HS-5 (cell line): ENCODE measurements at places on chromosomes 2 and 18.

DNA sequence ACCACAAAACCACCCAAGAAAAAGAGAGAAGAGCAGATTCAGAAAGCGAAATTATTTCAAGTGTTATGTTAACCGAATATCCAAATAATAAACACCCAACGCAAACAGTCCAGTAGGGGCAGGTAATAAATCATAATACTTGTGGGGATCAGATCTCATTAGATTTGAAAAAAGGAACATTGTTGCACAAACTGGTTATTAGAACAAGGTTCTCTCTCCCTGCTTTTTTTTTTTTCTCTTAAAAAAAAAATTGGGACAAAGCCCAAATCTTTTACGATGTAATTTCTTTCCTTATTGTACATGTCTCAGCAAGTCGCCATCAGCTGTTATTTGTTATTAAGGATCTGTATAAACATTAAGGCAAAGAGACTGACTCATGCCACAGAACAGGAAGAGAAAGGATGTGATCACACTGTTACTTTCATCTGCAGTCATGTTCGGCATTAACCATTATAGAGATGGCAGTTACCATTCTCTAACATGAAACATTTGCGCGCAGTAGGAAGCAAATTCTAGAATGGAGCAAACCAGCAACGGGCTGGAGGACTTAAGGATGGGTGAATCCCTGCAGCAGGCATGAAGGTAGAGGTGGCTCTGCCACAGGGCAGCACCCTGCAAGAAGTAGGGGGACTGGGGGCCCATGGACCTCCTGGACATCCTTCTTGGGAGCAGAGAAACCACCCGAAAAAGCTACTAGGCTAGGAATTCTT is 42.0 kb downstream of the EPHA4 start:
- peak; percentile 58 for DNase-seq

GRCh38 chr2:45182667-45183295 is 173.5 kb upstream of the SIX2 start:
- no peak for DNase-seq

- DNase-seq, result no peak
Measured at GRCh38 chr2:584863-585823, 92.1 kb downstream of the TMEM18 start.

DNA sequence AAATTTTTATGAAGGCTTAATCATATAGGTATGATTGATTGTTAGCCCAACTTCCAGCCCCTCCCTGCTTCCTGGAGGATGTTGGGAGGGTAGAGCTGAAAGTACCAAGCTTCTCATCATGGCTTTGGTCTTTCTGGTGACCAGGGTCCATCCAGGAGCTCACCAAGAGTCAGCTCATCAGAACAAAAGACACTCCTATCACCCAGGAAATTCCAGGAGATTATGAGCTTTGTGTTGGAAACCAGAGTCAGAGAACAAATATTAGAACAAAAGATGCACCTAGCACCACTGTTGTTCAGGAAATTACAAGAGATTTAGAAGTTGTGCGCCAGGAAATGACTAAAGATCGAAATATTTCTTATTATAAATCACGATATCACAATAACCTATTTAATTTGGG is 119.9 kb upstream of the THUMPD2 start:
- DNase-seq, result no peak

GRCh38 chr2:152924722-152925121 is 206.3 kb downstream of the ARL6IP6 start:
- no peak for DNase-seq

DNA sequence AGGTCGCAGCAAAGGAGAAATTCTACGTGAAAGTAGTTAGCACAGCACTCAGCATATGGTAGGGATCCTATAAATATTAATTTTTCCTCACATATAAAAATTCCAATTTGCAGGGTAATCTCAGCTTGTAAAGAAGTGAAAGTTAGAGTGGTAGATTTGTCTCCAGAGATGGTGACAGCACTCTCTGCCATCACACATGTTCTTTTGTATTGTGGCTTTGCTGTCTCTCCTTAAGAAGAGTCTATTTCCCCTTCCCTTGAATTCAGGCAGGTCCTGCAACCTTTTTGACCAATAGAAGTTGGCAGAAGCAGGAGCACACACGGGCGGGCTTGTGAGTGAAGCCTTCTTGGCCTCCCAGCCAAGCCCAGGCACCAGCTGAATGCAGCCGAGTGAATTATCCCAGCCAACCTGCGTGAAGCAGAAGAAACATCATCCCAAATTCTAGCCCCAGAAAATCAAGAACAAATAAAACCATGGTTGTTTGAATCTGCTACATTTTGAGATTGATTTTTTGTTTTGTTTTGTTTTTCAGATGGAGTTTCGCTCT is 107.8 kb upstream of the COPS8 start:
- DNase-seq, result no peak

DNA sequence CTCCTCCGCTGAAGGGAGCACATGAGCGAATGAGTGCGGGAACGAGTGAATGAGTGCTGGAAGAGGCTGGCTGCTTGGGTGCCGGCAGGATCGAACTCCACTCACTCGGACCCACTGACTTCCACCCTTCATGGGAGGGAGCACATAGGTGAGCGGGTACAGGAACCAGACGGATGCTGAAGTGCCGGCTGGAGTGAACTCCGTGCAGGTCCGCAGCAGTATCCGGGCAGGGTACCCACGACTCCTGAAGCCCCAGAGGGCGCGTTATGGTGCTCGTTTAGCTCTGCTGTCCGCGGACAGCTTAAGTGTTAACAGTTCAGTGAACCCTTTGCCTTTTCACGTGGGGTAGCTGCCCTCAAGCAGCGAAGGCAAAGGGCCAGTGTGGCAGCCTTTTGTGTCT is 23.2 kb downstream of the RPRM start:
- DNase-seq, result no peak

DNA sequence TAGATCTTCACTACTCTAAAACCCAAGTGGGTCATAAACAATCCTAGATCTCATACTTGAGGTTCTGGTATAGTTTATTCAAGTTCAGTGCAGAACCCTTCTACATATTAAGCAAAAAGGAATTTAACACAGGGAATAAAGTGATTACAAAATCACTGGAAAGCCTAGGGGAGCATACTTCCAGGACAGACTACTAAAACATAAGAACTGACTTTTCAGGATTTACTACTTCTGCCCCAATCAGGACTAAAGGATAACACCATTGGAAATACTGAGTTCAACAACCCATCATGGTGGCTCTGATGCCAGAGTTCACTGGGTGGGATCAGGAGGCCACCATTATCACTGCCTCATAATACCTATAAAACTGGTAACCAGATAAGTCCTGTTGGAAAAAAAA is 123.6 kb downstream of the DNAH7 start:
- DNase-seq, result no peak

DNA sequence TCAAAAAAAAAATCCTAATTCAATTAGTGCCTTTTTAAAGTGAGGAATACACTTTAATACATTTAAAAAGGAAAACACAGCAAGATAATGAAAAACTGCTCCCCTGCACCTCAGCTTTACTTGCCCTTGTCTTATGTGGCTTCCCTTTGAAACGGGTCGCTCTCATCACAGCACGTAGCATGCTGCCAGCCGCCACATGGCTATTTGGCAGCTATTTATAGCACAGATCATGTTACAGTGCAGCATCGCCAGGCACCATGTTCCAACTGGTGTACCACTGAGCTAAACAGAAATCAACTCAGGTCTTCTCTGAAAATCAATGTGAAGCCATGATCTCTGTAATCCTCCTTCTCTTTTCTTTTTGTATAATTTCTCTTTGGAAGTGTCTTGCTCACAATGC is 65.1 kb downstream of the TMEM182 start:
- DNase-seq, result no peak

DNA sequence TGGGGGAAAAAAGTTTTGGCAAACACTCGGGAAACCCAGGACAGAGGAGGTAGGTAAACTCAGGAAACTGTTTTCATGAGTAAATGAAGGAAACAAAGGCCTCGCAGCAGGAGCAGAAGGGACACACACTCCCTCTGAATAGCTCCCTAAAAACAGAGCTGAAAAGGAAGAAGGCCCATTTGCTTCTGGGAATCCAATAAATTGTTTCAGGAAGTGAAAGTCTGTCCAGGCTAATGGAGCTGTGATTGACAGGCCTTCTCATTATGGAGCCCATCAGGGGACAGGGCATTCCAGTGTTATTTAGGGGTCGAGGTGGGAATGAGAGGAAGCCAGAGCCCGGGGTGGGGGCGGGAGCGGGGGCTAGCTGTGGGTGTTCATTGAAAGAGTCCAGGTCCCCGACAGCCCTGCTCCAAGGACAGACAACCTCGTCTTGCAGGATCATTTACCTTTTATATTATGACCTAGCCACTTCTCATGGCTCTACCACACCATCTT is 81.2 kb downstream of the GBX2 start:
- no peak for DNase-seq

DNA sequence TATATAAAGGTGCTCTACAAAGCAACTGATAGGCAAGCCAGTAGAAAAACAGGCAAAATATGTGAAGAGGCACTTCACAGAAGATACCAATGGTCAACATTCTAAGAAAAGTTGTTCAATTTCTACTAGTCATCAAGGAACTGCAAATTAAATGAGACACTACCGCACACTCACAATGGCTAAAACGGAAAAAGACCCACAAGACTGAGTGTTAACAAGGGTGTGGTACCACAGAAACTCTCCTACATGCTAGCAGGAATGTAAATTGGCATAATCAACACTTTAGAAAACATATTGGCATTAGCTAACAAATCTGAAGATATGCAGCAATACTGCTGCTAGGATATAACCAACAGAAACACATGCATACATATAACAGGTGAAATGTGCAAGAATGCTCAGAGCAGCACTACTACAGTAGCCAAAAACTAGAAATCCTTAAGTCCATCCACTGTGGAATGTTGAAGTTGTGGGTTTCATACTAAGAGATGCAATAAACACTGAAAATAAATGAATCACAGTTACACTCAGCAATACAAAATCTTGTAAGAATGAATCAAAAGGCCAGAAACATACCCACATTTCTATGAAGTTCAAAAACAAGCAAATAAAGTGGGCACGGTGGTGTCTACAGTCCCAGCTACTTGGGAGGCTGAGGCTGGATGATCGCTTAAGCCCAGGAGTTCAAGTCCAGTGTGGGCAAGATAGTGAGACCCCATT is 9.2 kb downstream of the RNU4ATAC start:
- DNase-seq, result no peak

GRCh38 chr2:108963057-108963456 is 26.0 kb downstream of the EDAR start:
- no peak for DNase-seq

DNA sequence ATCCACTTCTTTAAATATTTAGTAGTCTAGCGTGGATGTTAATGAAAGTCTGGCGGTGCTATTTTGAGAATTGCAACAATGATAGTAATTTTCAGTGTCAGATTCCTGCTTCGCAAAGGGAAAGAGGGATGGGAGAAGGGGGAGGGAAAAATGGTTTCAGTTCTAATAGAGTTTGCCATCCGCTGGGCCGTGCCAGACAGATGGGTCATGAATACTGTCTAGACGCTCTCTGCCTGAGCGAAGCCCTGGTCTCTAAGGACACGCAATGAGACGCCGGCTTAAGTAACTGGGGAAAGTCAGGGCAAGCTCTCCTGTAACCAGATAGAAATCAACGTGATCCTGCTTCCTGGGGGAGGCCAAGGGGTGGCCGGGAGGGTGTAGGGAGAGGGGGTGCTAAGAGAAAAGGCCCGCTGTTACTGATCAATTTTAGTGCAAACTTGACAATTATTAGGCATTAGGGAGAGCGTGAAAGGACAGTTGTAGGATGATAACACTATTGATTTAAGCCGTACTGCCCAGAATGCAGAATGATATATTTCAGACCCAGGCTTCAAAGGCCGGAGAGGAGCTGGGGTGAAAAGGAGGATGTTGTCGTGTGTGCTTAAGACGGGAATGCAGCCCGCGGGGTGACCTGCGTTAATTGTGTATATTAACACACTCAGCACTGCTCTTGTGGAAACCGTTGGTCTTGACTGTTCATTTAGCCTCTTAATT is 229.2 kb downstream of the LDLRAD4 start:
- no peak for DNase-seq

DNA sequence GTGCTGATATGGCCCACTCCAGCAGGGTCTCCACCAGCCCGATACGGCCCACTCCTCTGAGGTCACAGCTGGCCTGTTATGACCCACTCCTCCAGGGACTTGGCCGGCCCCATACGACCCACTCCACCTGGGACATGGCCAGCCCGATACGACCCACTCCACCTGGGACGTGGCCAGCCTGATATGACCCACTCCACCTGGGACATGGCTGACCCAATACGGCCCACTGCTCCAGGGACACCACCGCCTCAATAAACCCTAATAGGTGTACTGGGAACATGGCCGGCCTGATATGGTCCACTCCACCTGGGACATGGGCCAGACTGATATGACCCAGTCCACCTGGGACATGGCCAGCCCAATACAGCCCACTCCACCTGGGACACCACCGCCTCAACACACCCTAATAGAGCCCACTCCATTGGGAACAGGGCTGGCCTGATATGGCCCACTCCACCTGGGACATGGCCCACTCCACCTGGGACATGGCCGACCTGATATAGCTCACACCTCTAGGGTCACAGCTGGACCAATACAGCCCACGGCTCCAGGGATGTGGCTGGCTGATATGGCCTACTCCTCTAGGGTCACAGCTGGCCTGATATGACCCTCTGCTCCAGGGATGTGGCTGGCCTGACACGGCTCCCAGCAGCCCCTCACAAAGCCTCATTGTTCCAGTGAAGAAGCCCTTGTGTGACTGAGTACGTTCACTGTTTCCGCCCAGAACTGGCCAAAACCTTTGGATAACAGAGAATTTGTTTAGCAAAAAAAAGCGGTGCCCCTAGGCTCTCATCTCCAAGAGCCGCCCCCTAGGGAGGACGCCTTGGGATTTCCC is 245.6 kb downstream of the HDAC4 start:
- DNase-seq, result no peak

- DNase-seq, result no peak
Measured at GRCh38 chr2:202636213-202636513, 1.4 kb downstream of the FAM117B start.

DNA sequence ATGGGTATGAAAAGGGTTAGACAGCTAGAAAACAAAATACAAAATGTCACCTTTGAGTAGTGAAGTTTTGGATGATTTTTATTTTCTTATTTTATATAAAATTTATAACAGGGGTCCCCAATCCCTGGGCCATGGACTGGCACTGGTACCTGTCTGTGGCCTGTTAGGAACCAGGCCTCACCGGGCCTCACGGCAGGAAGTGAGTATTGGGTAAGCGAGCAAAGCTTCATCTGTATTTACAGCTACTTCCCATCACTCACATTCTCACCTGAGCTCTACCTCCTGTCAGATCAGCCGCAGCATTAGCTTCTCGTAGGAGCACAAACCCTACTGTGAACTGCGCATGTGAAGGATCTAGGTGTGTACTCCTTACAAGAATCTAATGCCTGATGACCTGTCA is 202.8 kb upstream of the TWIST2 start:
- DNase-seq, result no peak

GRCh38 chr18:48050176-48050575 is 119.7 kb upstream of the SMAD2 start:
- DNase-seq, result no peak

GRCh38 chr2:207163053-207163755 is 2.5 kb downstream of the KLF7 start:
- peak; percentile 87 for DNase-seq

GRCh38 chr2:41042343-41042742 is 590.5 kb upstream of the SLC8A1 start:
- peak; percentile 8 for DNase-seq

- DNase-seq, result no peak
Measured at GRCh38 chr2:239251971-239252370, 148.8 kb downstream of the HDAC4 start.

GRCh38 chr2:225495706-225496105 is 96.2 kb downstream of the NYAP2 start:
- no peak for DNase-seq

- DNase-seq, result no peak
Measured at GRCh38 chr2:128770143-128771085, 451.7 kb upstream of the HS6ST1 start.

- DNase-seq, result peak; percentile 15
Measured at GRCh38 chr18:70781860-70782453, 493.1 kb downstream of the SOCS6 start.
